Activated CD4-positive, alpha-beta T cell treated with anti-CD3 and anti-CD28 coated beads, Interleukin-2, amount 10 ng/mL, durations not matched to agents 7 days and 5 days (primary cell): ENCODE measurements at places on chromosomes 7 and 10.
A peak's percentile ranks its signal among the peaks of the same experiment; 100 is the strongest.

DNA sequence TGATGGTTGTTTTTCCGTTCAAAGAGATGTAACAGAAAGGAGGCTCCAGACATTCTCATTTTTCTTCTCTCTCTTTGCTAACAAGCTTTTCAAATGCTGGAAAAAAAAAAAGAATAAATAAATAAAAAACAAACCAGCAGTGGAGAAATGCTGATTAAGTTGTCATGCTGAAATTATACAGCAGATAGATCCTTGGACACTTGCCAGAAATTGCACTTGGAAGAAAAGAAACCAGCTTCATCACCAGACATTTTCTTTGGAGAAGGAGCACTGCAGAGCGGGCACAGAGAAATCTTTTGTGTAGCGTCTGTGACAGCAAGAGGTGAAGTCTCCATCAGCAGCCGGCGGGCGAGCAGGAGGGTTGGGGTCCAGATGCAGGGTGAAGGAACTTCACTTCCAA lies 55.8 kb downstream of the CLRN3 start:
- DNase-seq, result no peak

GRCh38 chr7:47357863-47358262 lies 224.0 kb downstream of the TNS3 start:
- DNase-seq, result no peak

DNA sequence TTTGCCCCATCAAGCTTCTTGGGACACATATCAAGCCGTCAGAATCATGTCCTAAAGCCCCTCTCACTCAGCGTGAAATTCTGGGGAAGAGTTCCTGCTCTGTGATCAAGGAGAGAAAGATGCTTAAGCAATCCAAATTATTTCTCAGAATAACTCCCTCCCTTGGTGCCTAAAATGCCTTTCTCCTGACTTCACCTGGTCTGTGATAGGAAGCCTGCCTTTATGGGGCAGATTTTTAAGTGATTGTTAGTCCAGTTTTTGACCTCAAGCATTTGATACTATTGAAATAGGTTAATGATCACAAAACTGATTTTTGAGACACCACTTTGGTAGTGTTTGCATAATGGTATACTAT lies 76.4 kb upstream of the MAGI2 start:
- DNase-seq, result no peak

DNA sequence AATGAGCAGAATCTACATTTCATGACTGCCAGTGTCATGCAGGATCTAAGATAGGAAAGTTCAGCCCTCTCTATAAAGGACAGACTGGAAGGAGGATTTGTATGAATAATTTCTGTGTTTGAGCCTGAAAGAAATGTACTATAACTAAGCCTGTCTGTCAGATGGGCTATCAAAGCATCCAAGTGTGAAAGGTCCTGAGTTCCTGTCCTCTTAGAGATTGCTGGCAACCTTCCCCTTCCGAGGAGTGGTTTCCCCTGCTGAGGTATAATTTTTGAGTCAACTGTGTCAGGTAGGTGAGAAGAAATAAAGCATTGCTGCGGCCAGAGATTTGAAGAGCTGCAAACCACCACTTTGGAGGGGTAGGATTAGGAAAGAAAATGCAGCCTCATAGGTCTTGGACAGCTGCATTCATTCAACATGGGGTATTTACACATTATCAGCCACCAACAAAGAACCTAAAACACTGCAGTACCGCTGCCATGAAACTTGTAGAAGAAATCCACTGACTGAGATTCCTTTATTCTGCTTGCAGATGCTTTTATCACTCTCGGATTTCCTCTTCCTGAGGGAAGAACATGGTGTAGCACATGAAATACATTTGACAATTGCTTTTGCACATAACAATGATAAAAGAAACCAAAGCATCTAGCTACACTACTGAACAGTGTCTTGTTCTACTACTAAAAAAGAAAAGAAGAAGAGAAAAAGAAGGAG lies 189.1 kb downstream of the DGKI start:
- no peak for DNase-seq

DNA sequence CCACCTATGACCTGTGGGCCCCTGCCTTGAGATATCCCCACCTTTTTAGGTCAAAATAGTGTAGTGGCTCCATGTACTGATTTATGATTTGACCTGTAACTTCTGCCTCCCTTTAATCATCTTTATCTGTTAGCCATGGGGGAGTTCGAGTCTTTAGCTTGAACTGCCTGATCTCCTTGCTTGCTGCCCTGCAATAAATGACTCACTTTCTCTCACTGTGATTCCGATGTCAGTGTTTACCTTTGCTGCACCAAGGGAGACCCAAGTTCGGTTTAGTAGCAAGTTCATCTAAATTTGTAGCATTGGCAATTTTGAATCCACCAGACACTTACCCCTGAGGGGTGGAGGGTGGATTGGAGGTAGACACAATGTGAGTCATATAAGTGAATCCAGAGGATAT lies 814.6 kb upstream of the AUTS2 start:
- DNase-seq, result no peak

DNA sequence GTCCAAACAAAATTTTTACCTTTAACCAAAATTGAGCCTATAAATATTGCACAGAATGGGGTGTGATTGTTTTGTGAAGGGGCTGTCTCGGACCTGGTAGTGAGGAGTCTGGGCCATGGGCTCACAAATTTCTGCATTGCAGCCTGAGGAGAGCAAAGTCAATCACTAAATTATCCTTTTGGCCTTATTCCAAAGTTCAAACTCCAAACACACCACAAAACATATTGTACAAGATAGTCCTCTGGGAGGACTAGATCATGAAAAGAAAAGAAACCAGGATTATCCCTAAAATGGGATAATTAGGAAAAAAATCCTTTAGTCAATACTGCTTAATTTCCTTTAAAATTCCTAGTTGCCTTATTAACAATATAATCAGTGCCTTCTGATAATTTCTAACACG lies 115.5 kb downstream of the BUB3 start:
- no peak for DNase-seq

DNA sequence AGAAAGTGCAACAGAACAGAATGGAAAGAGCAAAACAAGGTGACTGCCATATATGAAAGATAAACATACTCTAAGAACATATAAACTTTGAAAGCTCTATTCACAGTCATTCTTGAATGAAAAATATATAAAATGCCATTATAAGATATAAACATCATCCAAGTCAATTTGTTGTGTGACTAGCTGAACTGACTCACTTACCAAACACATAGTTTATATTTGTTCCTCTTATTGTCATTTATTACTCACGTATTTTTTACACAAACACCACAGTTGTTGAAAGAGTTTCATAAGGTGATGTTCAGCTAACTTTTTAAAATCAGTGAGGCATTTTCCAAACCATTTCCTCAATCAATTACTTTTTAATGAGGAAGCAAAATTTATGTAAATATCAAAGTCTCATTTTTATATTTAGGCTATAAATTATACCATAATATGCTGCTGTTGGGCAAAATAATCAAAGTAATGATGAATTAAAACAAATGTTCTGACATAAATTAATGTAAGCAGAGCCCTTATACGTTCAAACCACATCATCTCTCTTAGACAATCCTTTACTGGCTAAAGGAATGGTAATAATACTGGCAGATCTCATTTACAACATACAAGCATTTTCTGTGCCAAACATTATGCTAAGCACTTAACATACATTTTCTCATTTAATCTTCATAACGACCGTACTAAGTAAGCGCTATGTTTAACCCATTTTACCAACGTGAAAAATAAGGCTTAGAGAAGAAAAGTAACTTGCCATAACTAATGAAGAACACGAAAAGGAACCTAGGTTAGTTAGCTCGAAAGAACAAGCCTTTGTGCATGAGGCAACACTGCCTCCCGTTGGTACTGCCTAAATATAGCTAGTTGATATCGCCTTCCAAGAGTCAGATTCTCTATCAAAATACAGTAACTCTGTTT lies 7.3 kb downstream of the LRRN3 start:
- DNase-seq, result peak; percentile 73

DNA sequence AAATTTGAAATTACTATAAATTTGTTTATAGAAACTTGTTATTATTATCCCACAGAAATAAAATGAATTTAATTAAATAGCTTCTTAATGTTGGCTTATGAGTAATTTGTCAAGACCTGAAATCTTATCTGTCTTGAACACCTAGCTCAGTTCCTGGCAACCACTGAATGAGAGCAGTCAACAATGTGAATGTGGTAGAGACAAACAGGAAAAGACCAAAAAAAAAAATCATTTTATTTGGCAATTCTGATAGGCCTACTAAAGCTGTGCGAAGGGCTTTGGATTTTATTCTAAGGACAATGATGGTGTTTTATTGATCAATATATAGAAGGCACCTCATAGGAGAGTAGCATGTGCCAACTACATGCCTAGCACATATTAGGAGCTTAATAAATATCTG lies 127.8 kb upstream of the RSU1 start:
- no peak for DNase-seq

GRCh38 chr10:33945051-33945450 lies 610.6 kb upstream of the NRP1 start:
- DNase-seq, result no peak

DNA sequence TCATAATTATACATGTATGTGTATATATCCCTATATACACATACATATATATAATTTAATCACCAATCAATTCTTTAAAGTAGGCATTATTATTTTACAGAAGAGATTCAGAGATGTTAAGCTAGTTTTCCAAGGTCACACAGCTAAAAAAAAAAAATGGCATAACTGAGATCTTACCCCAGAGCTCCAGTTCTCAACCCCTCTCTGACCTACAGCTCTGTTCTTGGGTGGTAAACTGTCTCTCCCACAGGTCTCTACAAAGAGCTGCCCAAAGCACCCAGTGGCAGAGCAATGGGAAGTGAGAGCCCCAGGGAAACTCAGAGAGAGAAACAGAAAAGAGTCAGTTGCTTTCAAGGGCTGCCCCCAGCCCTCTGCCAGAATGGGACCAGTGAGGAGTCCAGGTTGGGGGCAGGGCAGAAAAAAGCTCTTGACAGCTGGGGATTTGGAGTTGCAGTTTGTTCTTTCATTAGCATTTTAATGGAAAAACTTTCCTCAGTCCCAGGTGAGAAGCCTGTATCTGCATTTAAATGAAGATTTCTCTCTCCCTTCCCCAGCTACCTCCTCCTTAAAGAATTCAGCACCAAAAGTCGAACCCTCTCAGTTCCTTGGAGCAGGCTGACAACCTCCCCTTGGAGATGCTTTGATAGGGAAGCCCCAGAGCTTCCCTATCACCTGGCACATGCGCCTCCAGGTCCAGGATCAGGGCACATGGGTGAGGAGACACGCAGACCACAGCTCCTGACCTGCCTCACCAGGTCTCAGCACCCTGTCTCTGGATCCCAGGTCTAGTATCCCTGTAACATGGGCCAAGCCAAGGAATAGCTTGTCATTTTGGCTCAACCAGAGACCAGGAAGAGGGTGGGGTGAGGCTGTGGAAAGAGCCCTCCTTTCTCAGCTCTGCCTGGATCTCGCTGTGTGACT lies 388.1 kb downstream of the PLXNA4 start:
- no peak for DNase-seq

DNA sequence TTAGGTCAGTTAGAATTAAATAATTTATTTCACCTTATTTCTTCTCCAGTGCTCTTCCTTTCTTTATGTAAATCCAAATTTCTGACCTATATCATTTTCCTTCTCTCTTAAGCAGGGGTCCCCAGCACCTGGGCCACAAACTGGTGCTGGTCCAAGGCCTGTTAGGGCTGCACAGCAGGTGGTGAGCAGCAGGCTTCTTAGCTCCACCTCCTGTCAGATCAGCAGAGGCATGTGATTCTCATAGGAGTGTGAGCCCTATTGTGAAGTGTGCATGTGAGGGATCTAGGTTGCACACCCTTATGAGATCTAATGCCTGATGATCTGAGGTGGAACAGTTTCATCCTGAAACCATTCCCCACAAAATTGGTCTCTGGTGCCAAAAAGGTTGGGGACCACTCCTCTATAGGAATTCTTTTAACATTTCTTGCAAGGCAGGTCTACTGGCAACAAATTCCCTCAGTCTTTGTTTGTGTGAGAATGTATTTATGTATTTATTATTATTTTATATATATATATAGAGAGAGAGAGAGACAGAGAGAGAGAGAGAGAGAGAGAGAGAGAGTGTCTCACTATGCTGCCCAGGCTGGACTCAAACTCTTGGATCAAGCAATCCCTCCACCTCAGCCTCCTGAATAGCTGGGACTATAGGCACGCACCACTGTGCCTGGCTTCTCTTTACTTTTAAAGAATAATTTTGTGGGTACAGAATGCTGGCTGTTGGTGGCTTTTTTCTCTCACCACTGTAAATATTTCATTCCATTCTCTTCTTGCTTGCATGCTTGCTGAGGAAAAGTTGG lies 4.3 kb upstream of the ABCC2 start:
- no peak for DNase-seq

GRCh38 chr7:29798422-29798821 lies 7.9 kb upstream of the WIPF3 start:
- no peak for DNase-seq

GRCh38 chr10:43706166-43706565 lies 57.5 kb upstream of the ZNF32 start:
- DNase-seq, result no peak

- peak; percentile 65 for DNase-seq
These were observed 613 bp downstream of the AP5Z1 start for GRCh38 chr7:4775848-4776623.

GRCh38 chr10:103820101-103821062 lies 35.0 kb downstream of the SH3PXD2A start:
- DNase-seq, result no peak

GRCh38 chr7:44497155-44498027 lies 6.9 kb upstream of the NUDCD3 start:
- no peak for DNase-seq

DNA sequence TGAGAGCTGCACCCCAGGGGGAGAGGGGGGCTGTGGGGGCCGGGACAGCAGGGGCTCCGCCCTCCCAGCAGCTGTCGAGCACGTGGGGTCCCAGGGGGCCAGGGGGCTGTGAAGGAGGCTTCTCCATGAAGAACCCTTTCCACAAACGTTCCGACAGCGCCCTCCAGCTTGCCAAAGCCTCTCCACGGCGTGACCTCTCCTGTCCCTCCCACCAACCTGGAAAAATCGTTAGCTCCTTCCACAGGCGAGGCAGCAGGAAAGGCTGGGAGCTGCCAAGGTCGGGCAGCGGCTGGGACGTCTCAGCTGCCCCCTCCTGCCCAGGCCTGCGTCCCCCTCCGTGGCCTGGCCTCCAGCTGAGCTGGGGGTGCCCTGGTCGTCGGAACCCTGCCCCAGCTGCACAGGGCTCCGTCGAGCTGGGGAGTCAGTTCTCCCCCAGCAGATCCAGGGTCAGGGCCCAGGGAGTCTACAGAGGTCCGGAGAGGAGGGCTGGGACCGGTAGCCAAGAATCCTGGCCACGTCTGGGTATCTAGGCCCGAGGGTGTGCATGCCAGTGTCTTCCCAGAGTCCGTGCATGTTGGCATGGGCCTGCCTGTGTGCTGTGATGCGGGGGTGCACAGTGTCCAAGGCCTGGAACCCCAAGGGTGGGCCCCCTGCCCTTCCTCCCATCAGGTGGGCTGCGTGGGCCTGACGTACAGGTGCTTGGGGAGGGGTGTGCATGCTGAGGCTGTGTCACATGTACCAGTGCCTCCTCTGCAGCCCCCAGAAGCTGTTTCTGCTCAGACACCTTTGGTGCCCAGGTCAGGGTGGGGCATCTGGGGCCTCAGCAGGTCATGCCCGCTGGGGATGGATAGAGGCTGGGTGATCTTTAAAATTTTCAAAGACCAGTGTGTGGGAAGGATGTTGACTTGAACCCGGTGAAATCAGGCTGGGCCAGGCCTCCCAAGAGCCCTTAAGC lies 66.5 kb downstream of the UNCX start:
- DNase-seq, result no peak

- no peak for DNase-seq
These were observed 25.8 kb upstream of the EGFR start for GRCh38 chr7:54992871-54993475.
